AG09309 (cell line): ENCODE measurements at places on chromosomes 12 and 14.

GRCh38 chr14:99075061-99075460 lies 196.9 kb downstream of the BCL11B start:
- no peak for DNase-seq

DNA sequence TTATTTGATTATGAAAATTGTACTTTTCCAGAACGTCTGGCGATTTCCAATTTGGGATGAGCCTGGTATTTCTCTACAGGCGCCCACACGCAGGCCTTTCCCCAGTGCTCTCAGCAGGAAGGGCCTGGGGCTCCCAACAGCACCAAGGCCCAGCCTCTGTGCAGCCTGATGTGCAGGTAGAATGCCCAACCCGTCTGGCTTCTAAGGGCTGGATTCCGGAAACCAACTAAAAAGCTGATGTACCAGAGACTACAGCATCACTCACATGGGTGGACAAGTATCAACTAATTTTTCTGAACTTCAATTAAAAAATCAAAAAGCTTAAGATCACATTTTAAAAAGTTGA lies 25.8 kb downstream of the CDC42BPB start:
- DNase-seq, result no peak

DNA sequence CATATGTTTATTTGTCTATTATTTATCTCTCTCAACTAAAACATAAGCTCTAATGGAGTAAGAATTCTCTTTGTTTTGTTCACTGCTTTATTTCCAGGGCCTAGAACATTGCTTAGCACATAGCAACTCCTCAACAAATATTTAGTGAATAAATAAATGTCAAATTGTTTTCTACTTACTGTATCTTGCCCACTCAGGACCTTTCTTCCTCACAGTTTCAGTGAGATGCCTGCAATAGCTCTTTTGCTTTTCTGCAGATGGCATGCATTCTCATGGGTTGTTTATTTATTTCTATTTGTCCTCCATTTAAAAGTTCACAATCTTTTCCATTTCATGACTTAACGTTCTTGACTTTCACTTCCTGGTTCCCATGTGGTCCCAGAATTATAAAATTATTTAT lies 94.9 kb upstream of the TTC7B start:
- DNase-seq, result no peak

DNA sequence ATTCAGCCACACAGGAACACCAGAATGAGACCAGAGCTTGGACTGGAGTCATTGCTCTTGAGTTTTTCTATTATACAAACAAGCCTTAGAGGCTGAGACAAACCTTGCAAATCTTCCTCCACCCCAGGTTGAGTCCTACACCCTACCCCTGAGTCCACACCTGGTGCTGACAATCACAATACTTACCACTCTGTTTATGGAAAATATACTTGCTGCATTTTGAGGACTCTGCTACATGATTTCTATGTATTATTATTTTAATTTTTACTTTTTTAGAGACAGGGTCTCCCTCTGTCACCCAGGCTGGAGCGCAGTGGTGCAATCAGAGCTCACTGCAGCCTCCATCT lies 101.4 kb downstream of the EGLN3 start:
- DNase-seq, result no peak

DNA sequence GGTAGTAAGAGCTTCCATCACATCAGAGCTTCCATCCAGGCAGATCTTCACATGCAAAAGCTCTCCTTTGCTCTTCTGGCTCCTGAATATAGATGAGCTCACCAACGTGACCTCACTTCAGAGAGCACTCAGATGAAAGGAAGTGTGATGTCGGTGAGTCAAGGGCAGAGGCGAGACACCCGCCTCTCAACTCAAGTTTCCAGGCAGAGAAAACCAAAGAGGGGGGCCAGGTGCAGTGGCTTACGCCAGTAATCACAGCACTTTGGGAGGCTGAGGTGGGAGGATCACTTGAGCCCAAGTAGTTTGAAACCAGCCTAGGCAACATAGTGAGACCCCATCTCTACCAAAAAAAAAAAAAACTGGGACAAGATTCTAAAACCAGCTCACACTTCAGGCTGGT lies 126.9 kb downstream of the DUSP6 start:
- no peak for DNase-seq

GRCh38 chr12:105325117-105325516 lies 5.4 kb upstream of the C12orf75 start:
- DNase-seq, result no peak

DNA sequence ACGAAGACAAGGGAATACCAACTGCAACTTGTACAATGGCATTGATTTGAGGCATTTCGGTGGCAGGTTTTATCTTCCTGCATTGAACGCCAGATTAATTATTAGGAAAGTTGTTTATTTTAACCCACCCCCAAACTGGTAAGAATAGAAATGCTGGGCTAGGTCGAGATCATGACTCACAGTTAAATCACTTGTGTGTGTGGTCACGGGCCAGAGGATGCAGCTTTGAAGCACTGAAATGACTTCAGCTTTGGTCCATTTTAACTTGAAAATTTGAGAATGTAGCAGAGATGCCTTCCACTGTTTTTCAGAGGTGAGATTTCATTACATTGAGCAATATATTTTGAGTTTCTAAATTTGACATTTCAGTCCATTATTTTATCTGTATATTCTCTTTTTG lies 23.6 kb upstream of the KCNH3 start:
- DNase-seq, result peak; percentile 18

DNA sequence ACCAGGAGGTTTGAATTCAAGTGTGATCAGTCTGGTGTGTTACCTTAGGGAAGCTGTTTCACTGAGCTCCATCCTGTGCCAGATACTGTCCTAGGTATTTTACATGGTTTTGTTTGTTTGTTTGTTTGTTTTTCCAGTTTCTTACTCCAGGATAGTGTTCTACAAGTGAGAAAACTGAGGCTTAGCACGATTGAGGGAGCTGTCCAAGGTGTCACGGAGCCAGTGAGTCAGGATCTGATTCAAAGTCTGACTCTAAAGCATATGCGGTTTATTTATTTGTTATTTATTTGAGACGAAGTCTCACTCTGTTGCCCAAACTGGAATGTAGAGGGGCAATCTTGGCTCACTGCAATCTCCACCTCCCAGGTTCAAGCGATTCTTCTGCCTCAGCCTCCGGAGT lies 79.7 kb upstream of the GNG2 start:
- DNase-seq, result no peak

GRCh38 chr12:53078425-53079225 lies 565 bp downstream of the SPRYD3 start:
- DNase-seq, result no peak

GRCh38 chr12:80377140-80377794 lies 66.8 kb upstream of the PTPRQ start:
- no peak for DNase-seq

DNA sequence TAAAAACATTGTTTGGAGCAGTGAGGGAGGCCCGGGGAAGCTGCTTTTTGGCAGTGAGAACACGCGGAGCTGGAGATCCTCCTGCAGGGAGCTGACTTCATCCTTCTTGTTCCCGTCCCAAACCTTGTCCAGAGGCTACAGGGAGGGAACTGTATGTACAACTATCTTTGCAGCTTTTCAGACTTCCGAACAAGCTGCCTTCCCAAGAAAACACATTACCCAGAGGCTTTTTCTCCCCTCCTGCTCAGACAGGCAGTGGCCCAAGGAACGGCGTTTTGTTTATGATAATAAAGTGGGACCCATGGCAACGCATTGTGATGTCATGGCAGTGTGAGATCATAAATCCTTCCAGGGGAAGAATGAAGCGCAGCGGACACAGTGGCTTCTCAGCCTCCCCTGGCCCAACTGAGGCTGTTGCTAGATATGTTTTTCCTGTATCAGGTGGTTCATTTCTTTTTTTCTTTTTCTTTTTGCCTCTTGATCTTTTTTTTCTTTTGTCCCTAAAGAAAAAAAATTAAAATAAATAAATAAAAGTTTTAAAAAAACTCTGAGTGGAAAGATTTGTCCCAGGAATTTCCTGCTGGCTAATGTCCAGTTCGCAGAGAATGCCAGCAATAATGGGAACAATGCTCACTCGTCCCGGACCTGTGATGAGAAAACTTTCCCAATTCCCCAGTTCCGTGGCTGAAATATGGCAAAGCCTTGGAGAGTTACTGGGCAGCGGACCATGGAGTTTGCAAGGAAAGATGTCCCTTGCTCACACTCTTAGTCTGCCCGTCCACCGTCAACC lies 103.4 kb upstream of the MAP1LC3B2 start:
- DNase-seq, result peak; percentile 80

- no peak for DNase-seq
These were observed 7.9 kb upstream of the DNAH10 start for GRCh38 chr12:123754041-123754772.

DNA sequence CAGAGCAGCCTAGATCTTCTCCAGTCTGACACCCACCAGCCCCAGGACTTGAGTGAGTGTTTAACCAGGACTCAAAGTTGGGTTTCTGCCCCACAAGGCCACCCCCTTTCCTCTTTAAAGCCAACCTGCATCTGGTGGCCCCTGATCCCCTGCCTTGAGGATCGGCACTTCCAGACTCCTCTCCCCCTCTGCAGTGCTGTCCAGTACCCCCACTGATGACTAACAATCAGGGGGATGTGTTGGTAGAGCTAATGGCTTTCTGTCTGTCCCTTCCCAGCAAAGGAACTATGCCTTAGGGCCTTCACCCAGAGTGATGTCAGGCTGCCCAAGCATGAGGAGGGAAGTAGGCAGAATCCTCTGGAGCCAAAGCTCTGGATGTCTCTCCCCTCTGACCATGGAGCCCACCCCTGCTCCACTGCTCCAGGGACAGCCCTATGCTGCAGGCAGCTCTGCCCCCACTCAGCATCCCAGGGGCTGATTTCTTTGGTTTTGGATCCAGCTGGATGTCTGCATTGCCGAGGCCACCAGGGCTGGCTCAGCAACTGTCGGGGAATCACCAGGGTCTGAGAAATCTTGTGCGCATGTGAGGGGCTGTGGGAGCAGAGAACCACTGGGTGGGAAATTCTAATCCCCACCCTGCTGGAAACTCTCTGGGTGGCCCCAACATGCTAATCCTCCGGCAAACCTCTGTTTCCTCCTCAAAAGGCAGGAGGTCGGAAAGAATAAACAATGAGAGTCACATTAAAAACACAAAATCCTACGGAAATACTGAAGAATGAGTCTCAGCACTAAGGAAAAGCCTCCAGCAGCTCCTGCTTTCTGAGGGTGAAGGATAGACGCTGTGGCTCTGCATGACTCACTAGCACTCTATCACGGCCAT lies 42.9 kb downstream of the DAD1 start:
- no peak for DNase-seq
